Endothelial cell of umbilical vein (primary cell): ENCODE measurements at places on chromosomes 1 and 21.

GRCh38 chr1:77103486-77103885, 115.7 kb downstream of the PIGK start:
- no peak for DNase-seq

GRCh38 chr1:164785841-164786534, 227.0 kb downstream of the PBX1 start:
- peak; percentile 25 for DNase-seq

DNA sequence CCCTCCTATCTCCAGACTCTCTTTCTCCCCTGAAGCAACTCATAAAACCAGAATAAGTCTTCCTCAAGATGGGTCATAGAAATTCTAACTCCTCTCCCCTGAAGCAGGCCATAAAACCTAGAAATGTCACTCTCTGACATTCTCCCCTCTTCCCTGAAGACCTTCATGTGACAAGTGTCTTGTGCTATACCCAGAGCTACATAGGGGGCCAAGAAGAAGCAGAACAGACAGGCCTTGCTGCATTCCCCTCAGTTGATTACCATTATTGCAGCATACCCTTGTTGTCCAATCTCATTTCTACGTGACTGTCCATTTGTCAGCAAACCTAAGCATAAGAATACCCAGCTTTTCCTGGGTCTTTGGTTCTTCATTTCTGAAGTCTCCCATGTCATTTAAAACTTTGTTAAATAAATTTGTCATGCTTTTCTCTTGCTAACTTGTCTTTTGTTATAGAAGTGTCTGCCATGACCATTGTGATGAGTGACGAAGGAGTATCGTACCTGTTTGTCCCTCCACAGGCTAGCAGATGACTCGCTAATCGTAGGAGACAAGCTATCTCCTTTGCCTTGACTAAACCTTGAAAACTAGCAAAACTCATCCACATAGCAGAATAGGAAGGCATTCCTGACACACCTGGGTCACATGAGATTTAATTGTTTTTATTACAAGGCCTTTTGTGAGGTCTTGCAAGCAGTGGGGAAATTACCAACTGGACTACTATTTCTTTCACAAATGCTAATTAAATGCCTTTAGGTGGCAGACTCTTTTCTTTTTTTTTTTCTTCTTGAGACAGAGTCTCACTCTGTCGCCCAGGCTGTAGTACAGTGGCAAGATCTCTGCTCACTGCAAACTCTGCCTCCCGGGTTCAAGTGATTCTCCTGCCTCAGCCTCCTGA, 39.4 kb upstream of the ZNF326 start:
- DNase-seq, result no peak

DNA sequence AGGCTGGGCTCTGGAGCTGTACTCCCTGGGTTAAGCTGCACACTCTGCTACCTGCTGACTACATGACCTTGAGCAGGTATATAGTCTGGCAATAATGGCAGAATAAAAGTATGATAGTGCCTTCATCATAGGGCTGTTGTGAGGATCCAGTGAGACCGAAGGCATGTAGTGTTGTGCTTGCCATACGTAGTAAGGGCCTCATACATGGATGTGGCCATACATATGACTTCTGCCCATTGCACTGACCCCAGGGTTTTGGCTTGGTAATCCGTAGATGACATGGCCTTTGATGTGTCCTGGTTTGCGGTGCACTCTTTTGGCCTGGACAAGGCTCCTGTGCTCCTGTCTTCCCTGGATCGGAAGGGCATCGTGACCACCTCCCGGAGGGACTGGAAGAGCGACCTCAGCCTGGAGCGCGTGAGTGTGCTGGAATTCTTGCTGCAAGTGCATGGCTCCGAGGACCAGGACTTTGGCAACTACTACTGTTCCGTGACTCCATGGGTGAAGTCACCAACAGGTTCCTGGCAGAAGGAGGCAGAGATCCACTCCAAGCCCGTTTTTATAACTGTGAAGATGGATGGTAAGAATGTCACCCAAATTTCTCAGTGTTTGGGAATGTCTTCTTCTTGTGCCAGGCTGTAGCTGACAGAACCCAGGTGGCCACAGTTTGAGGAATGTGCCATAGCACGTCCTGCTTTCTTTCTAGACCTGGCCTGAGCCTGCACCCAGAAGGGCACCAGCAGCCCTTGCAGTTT, 17.0 kb upstream of the CD101 start:
- no peak for DNase-seq

GRCh38 chr1:168455764-168456163, 88.0 kb downstream of the XCL2 start:
- no peak for DNase-seq

GRCh38 chr1:195788721-195789120, 819.5 kb downstream of the KCNT2 start:
- no peak for DNase-seq

DNA sequence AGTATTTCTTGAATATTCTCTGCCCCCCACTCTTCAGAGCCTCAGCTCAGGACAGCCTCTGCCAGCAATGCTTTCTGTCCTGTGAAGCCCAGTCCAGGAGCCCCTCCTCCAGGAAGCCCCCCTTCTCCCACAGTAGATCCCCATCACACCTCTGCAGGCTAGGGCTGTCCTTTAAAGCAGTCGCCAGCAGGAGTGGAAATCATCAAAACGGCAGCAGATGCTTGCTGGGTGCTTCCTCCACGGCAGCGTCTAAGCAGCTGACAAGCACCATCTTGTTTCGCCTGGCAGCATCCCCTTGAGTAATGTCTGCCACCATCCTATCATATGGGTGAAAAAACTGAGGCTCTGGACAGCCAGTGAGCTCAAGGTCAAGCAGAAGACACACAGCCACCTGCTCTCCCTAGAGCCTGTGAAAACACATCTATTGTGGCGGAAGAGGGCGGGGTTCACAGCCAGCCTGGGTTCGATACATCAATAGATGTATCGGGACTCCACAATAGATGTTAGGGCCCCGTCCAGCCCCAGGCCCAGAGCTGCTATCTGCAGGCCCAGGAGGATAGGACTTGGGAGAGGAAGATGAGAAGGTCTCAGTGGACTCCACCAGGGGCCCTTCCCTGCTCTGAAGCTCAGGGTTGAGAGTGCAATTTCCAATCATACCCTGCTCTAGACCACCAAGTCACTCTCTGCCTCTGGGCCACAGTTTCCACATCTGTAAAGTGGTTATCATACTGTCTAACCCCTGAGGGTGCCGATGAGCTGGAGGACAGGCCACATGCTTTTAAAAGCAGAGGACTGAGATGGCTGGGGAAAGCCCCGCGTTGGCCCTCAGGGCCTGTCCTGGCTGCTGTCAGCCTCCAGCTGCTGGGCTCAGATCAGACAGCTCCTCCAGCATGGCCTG, 17.5 kb downstream of the RUNX3 start:
- no peak for DNase-seq

GRCh38 chr1:169196581-169196980, 90.1 kb downstream of the ATP1B1 start:
- no peak for DNase-seq

GRCh38 chr1:177558372-177558771, 387.6 kb downstream of the BRINP2 start:
- DNase-seq, result no peak

DNA sequence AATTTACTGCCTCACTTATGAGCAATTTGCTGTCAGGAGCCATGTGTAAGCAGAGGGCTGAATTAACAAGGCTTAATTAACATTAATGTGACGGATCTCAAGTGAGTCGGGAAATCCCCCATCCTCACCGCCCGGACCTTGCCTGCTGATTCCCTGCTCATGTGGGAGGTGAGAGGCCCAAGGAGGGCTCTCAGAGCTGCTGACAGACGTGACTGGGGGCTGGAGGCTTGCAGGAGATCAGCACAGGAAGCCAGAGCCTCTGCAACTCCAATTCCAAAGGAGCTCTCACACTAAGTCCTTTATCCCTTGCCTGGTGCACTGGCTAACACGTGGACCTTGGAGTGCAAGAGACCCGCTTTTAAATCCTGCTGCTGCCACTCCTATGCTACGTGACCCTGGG, 19.4 kb downstream of the LRP8 start:
- DNase-seq, result no peak

DNA sequence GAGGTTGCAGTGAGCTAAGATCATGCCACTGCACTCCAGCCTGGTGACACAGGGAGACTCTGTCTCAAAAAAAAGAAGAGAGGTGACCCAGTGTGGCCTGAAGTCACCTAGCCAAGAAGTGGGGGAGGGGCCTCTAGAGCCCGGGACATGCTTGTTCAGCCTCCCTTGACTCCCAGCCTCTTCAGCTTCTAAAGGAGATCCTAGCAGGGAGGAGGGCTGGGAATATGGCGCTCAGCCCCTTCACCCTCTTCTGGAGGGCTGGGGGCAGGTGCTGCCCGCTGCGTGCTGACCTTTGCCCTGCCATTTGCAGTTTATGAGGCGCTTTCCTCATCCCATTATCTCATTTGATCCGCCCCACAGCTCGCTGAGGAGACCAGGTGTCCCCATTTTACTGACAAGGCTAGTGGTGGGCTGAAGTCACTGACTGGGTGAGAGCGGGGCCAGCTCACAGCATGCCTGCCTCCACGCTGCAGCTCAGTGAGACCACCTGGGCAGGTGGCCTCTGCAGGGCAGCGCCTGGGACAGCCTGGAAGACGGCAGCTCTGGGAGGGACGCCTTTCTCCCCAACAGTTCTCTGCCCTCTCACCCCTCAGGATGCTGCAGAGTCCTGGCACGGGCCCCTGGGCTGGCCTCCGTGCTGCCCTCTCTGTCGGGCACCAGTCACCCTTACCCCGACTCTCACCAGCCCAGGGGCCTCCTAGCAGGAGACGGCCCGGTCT, 7.5 kb downstream of the ELF3 start:
- no peak for DNase-seq

GRCh38 chr1:183089025-183089639, 65.9 kb downstream of the LAMC1 start:
- DNase-seq, result no peak

GRCh38 chr1:1020415-1021009, 592 bp downstream of the AGRN start:
- DNase-seq, result no peak

GRCh38 chr21:35052801-35053200, 3.7 kb upstream of the RUNX1 start:
- no peak for DNase-seq

DNA sequence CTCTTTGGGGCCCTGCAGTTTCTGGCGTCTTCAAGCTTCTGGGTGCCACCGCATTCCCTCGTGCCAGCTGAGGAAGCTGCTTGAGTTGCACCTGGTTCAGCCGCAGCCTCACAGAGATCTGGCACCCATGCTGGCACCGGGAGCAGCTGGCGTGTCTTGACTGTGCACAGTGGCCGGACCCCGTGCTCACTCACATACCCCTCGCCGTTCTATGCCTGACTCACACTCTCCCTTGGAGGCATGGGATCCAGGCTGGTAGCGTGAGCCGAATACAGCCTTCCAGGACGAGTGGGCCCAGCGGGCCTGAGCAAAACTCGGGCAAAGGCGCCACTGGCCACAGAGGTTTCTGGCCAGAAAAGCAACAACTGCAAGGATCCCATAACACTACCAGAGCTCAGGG, 8.6 kb upstream of the MTR start:
- DNase-seq, result no peak

DNA sequence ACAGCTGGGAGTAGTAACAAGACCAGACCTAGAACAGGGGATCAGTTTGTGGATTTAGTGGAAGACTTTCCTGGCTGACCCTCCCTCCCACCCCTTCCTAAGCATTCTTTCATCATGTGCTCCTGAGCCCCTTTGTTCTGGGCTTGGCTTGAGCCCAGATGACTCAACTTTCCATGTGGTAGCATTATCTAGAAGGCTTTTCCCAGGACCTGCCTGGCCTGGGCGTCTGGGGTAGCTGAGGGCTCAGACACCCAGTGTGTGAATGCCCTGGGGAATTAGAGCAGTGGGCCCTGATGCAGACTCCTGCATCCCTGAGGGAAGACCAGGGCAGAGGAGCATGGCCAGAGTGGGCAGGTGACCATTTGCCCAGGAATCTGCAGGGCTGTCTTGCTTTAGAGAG, 44.1 kb upstream of the TSPAN2 start:
- DNase-seq, result peak; percentile 60

- no peak for DNase-seq
Measured at GRCh38 chr21:29056005-29056404, 17.4 kb downstream of the CCT8 start.

GRCh38 chr1:7409278-7409677, 361.8 kb upstream of the VAMP3 start:
- DNase-seq, result no peak

DNA sequence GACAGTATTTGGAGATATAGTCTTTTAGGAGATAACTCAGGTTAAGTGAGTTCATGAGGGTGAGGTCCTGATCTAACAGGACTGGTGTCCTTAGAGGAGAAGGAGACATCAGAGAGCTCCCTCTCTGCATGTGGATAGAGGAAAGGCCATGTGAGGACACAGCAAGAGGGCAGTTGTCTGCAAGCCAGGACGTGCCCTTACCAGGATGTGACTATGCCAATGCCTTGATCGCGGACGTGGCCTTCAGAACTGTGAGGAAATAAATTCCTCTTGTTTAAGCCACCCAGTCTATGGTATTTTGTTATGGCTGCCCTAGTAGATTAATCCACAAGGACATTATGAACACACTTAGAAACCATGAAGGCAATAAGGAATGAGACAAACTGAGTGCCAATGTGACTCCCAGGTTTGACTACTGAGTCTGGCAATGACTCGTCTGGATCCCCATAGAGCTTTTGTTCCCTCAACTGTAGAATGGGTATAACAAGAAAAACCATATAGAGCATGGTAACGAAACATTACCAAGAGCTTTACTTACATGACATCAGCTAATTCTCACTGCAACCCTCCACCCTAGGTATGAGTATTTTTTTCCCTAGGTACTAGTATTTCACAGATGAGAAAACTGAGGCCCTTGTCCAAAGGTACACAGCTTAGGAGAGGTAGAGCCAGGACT, 6.5 kb downstream of the URB1 start:
- DNase-seq, result peak; percentile 59

GRCh38 chr1:110067893-110068645, 2.4 kb downstream of the ALX3 start:
- DNase-seq, result peak; percentile 16

DNA sequence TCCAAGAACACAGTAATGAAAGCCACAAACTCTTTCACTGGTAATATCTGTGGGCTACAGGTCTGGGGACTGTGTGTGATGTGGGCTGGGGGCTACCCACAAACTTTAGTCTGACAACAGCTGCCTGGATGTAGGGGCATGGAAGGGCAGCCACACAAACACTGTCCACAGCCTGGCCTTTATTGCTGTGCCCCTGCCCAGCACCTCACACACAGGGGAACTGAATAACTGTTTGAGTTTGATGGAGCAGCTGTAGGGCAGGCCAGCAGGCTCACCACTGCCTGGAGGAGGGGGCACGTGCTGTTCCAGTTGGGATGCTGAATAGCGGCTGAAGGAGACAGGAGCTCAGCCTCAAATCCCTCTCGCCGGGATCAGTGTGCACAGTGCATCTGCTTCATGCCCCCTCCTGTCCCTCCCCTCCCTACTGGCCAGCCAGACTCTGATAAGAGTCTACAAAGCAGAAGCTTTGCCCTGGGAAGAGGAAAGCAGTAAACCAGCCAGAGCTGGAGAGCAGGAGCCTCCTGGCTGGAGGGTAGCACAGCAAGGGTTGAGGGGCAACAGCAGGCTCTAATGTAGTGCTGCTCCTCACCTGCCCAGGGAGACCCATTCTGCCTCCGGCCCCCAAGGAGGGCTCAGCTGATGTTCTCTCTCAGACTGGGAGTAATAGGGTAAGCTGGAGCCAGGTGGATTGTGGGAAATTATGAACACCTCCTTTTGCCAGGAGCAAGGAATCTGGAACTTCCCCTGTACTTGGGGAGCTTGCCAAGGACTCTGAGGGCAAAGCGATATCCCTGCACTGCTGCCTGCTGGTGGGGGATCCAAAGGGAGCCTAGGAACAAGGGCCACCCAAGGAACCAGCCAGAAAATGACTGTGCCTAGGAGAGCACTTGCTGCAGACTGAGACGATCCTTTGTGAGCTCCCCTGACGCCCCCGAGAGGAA, 70.2 kb upstream of the GOLT1A start:
- no peak for DNase-seq
